Purkinje cell (primary cell): ENCODE measurements at places on chromosomes 5 and 9. TPM values are rescaled to one million over a fixed set of nuclear protein-coding genes. Genes with fewer than 3 reads are reported as not detected.

Gene APBA1
- 6.8 and 9.0 TPM in 2 replicates for polyA plus RNA-seq

Gene CAMK4
- 87.3 and 95.5 TPM in 2 replicates for polyA plus RNA-seq

Gene SPATA6L
- 0.65 and 3.5 TPM in 2 replicates for polyA plus RNA-seq

Gene MEIKIN
- 0.85 and 1.3 TPM in 2 replicates for polyA plus RNA-seq

Gene SLCO4C1
- 0.90 and 1.6 TPM in 2 replicates for polyA plus RNA-seq

Gene PCDHGA1
- polyA plus RNA-seq: 0.69 TPM in 1 of 2 replicates, not detected in the other

Gene PITX1
- polyA plus RNA-seq: not detected in 2 replicates

Gene NXNL2
- 0.17 TPM in 1 of 2 replicates, not detected in the other for polyA plus RNA-seq

Gene CAPSL
- polyA plus RNA-seq: 0.50 and 2.7 TPM in 2 replicates

Gene EQTN
- polyA plus RNA-seq: 10.0 and 15.1 TPM in 2 replicates

Gene LAMC3
- polyA plus RNA-seq: not detected in 2 replicates

Gene ZFP2
- polyA plus RNA-seq: 0.71 and 4.6 TPM in 2 replicates

Gene ENTPD8
- not detected in 2 replicates for polyA plus RNA-seq

Gene HCN1
- polyA plus RNA-seq: 96.5 and 103 TPM in 2 replicates

Gene CCL27
- 0.66 TPM in 1 of 2 replicates, not detected in the other for polyA plus RNA-seq

Gene DIPK1B
- polyA plus RNA-seq: 9.0 and 15.5 TPM in 2 replicates

Gene LCN12
- not detected in 2 replicates for polyA plus RNA-seq

Gene LCP2
- 0.15 and 0.87 TPM in 2 replicates for polyA plus RNA-seq

Gene LIX1
- 5.0 and 5.4 TPM in 2 replicates for polyA plus RNA-seq

Gene NMUR2
- polyA plus RNA-seq: 1.6 TPM in 1 of 2 replicates, not detected in the other

Gene PCDHGA5
- 2.2 and 2.5 TPM in 2 replicates for polyA plus RNA-seq

Gene DMRT2
- not detected in 2 replicates for polyA plus RNA-seq

Gene FOXD4L3
- polyA plus RNA-seq: not detected in 2 replicates

Gene TMEM171
- 3.5 TPM in 1 of 2 replicates, not detected in the other for polyA plus RNA-seq

Gene CDC20B
- 0.21 TPM in 1 of 2 replicates, not detected in the other for polyA plus RNA-seq

Gene FSTL4
- polyA plus RNA-seq: 174 and 193 TPM in 2 replicates

Gene NDST1
- polyA plus RNA-seq: 0.81 and 1.3 TPM in 2 replicates

Gene TLR4
- 0.78 and 2.2 TPM in 2 replicates for polyA plus RNA-seq

Gene CTXN3
- polyA plus RNA-seq: not detected in 2 replicates

Gene IFNA5
- not detected in 2 replicates for polyA plus RNA-seq

Gene ARL15
- polyA plus RNA-seq: 5.1 and 18.5 TPM in 2 replicates

Gene FAM78A
- 0.24 TPM in 1 of 2 replicates, not detected in the other for polyA plus RNA-seq

Gene GMCL2
- not detected in 2 replicates for polyA plus RNA-seq

Gene WDR31
- 0.24 and 2.8 TPM in 2 replicates for polyA plus RNA-seq

Gene ENTREP1
- polyA plus RNA-seq: 3.5 and 6.7 TPM in 2 replicates

Gene SV2C
- 50.4 and 53.8 TPM in 2 replicates for polyA plus RNA-seq

Gene SH3GL2
- polyA plus RNA-seq: 328 and 370 TPM in 2 replicates

Gene LRRC14B
- polyA plus RNA-seq: not detected in 2 replicates

Gene FBN2
- 0.03 TPM in 1 of 2 replicates, not detected in the other for polyA plus RNA-seq

Gene ANKRD33B
- polyA plus RNA-seq: 4.2 TPM in 2 replicates

Gene SPINK13
- polyA plus RNA-seq: 1.2 TPM in 1 of 2 replicates, not detected in the other

Gene POU5F2
- 0.14 and 0.31 TPM in 2 replicates for polyA plus RNA-seq

Gene PAIP2
- polyA plus RNA-seq: 193 and 219 TPM in 2 replicates

Gene JAKMIP2
- polyA plus RNA-seq: 49.0 and 63.1 TPM in 2 replicates

Gene SLC6A19
- polyA plus RNA-seq: not detected in 2 replicates

Gene EPB41L4B
- 0.90 and 4.4 TPM in 2 replicates for polyA plus RNA-seq

Gene ANXA2R
- polyA plus RNA-seq: 0.28 TPM in 1 of 2 replicates, not detected in the other

Gene SPOUT1
- 5.4 and 9.8 TPM in 2 replicates for polyA plus RNA-seq

Gene GFI1B
- polyA plus RNA-seq: not detected in 2 replicates

Gene LEAP2
- 0.54 and 2.1 TPM in 2 replicates for polyA plus RNA-seq

Gene GRXCR2
- not detected in 2 replicates for polyA plus RNA-seq

Gene PCDHGC5
- 0.34 and 2.0 TPM in 2 replicates for polyA plus RNA-seq

Gene ECSCR
- polyA plus RNA-seq: 2.1 TPM in 1 of 2 replicates, not detected in the other
